ENCODE measurements at places on chromosomes 6 and 20.

DNA sequence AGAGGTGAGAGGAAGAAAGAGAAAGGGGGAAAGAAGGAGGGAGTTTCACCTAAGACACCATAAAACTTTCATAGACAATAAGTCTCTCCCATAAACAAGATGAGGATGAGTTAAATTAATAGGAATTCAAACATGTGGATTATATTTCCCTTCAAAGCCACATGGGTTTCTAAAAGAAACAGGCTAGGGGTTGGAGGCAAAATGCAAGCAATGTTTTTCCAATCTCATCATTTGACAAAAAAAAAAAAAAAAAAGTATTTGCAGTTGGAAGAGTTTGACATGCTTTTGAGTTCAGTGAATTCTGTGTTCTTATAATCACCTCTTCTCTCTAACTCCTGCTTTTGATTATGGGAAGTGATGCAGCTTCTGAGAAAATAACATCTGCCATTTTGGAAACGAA is 286.5 kb upstream of the PRND start:
- no peak for DNase-seq

DNA sequence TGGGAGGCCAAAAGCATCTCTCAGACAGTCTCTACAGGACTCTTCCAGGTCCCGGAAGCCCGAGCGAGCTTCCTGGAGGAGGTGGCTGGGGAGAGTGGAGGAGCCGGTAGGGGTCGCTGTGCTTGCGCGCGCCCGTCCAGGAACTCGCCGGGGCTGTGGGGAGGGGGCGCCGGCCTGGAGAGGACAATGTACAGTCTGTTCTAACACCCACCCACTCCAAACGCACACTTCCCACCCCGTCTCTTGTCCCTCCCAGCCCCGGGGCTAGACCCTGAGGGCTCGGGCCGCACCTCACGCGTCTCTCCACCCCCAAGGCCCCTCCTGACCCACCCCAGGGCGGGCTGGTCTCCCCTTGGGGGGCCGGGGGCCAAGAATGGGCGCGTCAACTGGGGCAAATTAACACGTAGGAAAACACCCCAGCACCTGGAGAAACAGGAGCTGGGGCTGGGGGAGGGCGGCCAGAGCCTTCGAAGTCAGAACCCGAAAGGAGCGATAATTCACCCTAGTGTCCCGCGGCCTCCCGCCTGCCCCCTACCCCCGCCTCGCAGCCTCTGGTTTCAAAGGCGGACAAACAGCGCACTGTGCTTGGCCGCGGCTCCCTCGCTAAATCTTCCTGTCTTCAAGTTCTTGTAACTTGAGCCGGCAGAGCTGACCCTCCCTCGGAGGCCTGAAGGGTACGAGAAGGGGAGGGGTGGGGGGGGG is 103.2 kb upstream of the FOXP4 start:
- DNase-seq, result no peak

GRCh38 chr6:122154155-122154554 is 245.3 kb upstream of the HSF2 start:
- no peak for DNase-seq

DNA sequence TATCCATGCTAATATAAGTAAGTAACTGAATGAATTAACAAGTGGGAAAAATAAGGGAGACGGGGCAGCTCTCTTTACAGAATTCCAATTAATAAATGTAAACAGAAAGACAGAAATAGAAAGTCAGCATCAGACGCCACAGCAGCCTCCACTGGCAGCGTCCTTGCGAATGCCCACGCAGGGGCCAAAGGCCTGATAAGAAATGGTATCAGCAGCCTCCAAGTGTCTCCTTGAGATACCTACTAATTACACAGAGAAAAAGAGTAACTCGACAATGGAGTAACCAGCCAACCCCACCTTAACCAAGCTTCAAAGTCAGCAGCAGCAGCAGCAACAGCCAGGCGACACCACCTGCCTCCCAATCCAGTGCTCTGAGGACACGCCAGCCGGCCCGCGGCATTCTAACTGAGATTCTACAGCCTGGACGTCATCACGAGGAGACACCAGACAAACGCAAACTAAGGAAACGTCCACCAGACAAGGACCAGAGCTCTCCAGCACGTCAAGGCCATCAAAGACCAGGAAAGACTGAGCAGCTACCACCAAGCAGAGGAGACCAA is 78.8 kb downstream of the TAF4 start:
- DNase-seq, result no peak

DNA sequence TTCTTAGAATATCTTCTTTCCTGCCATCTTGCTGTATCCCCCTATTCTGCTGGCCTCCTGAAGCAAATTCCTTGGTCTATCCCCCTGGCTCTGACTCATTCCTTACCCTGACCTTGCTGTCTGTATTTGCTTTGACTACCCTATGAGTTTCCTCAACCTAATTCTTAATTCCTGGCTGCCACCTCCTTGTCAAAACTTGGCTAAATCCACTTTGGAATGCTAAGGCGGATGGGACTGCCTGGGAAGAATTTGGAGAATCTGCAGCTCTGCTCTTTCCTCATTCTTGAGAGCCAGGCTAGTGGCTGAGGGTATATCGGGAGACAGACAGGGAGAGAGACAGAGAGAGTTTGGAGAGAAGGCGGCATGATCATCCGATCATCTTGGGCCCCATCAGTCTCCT is 24.4 kb downstream of the CAP2 start:
- no peak for DNase-seq

DNA sequence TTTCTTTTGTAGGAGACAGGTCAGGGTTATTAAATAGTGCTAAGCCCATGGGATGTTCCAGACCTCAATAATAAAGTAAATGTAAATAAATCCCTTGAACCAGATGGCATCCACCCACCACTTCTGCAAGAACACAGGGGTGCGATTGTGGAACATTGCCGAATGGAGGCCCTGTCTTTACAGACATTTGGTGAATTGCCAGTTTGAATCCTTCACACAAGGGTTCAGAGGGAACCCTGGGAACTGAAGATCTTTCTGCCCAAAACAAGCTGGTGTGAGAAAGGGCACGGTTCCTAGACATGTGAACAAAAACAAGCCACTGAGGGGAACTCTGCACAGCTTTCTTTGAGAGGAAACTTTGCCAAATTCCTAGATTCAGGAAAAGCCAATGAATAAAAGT is 30.2 kb upstream of the RNF8 start:
- DNase-seq, result no peak

DNA sequence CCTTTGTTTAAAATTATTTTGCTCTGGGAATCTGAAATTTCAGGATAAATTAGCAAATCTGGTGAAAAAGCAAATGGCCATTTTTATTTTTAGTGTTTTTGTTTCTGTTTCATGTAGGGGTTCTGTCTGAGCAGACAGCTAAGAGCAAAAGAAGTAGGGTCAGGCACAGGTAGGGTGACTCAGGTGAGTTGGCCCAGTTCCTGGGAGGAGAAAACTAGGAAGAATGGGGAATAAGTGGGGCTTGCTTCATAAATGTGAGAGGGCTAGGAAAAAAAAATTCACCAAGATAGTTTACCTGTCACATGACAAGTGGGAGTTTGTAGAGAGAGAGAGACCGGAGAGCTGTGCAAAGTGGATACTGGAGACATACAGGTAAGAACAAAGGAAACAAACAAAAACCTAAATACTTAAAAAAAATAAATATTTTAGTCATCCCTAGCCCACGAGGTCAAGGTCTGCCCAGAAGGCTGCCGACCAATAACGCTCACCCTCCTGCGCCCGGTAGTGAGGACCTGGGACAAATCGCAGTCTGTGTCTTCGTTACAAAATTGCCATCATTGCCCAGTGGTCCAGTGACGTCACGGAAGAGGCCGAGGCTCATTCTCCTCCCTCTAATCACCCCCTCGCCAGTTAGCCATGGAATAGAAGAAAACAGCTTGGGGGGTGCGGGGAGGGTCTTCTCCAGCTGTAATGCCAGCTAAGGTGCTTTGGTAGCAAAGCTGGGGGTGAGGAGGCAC is 2.3 kb downstream of the THBD start:
- no peak for DNase-seq

DNA sequence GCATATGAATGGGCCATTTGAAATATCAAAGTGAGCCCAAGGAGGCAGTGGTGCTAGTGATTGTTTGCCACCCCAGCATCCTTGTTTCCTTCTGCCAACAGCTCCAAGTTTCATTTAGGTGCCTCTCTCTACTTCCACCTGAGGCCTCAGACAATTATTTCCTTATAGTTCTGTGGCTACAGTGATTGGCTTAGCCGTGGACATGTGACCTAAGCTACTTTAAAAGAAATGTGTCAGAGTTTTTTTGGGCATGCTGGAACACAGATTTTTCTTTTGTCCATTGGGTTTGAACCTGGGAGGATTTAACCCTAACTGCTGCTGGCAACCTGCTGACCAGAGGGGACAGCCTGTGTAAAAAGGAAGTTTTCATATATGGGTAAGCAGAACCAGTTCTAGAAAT is 319.4 kb downstream of the CD109 start:
- no peak for DNase-seq

GRCh38 chr6:35230950-35231349 is 17.2 kb downstream of the SCUBE3 start:
- no peak for DNase-seq

DNA sequence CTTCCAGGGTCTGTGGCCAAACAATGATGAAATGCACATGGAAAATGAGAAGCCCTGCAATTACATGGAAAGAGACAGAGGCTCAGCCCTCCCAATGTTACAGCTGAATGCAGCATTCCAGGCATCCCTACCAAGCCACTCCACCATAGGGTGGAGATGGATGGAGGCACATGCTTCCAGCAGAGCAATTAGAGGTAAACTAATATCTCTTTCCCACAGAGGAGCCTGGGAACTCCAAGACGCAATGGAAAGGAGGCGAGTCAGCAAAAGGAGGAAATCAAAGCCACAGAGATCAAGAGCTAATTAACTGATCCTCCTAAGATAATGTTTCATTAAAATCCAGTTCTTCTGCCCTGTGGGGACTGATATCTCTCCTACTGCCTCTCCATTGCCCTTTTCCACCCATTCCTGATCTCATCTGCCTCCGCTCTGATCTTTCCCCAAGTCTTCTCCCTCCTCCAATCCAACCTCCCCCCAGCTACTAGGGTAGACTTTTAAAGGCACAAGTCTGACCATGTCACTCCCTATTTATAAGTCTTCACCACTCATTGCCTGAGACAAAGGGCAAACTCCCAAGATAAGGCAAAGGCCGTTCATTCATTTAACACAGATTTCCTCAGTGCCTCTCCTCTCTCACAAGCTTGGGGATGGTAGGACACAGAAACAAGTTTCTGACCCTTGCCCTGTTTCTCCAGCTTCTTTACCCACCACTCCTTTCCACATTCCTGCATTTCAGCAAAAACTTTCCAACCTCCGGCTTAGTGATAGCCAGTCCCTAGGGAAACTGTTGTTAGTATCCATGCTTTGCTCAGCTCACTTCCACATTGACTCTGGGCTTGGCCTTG is 14.3 kb upstream of the KCNB1 start:
- no peak for DNase-seq

DNA sequence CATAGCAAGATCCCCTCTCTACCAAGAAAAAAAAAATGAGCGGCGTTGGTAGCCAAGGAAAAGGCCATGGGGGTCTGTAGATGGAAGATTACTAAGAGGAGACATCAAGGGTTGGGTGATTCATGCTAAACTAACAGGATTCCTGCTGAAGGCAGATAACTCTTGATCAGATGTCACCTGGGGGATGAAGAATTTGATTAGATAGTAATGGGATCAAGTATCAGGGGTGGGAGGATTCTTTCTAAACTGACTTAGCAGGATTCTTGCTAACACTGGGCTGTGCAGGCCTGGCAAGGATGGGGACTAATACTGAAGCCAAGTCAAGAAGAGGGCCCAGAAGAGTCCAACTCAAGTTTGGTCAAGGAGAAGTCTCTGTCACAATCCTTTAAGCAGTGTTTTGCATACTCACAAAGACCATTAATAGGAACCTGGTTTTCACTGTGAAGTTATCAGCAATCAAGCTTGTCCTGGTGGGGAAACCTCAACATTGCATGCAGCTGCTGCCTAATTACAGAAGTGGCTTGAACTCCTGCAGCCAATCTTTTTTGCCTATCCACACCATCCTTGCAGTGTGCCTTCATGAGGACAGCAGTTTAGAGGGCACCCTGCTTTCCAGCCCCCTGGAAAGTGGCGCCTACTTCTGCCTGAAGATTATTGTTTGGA is 61.3 kb downstream of the ANKRD6 start:
- DNase-seq, result no peak

DNA sequence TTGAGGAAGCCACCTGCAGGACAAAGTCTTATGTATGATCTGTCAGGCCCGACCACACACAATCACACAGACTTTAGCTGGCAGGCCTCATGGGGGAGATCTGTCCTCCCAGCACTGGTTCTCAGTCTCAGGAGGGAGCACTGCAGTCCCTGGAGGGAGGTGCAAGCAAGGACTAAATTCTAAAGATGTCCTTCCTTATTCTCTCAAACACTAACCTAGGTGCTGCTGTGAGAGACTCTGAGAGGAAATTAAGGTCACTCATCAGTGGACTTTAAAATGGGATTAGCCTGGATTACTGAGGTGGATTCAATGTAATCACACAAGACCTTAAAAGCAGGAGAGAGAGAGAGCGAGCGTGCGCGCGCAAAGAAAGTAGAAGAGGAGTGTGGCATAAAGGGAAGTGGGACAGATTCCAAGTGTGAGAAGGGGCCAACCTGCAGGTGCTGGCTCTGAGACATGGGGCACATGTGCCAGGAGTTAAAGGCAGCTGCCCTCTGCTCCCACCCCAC is 14.3 kb downstream of the GLO1 start:
- DNase-seq, result no peak

DNA sequence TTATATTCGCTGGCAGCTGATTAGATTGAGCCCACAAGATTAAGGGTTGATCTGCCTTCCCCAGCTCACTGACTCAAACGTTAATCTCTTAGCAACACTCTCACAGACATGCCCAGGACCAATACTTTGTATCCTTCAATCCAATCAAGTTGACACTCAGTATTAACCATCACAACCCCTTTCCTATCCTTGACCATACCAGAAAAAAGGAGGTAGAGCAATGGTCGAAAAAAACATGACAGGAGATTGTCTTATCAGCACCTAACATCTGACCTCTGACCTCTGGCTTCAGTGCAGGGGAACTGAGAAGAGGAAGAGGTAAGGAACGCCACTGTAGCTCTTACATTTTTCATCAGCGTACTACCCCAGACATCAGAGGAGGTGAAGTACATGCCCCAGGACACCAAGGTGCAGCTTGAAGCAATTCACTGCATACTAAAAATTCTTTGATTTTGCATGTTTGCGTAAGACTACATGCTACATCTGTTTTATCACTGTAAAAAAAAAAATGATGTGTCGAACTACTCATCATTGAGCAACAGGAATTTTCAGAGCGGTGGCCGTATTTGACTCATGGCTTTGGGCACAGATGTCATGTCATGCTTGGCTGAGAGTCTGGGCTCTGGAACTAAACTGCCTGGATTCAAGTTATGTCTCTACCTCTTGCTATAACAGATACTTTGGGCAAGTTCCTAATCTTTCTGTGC is 188.0 kb upstream of the TAB2 start:
- DNase-seq, result no peak

- DNase-seq, result no peak
These were observed 240.1 kb downstream of the KCNQ5 start for GRCh38 chr6:72861935-72862432.

DNA sequence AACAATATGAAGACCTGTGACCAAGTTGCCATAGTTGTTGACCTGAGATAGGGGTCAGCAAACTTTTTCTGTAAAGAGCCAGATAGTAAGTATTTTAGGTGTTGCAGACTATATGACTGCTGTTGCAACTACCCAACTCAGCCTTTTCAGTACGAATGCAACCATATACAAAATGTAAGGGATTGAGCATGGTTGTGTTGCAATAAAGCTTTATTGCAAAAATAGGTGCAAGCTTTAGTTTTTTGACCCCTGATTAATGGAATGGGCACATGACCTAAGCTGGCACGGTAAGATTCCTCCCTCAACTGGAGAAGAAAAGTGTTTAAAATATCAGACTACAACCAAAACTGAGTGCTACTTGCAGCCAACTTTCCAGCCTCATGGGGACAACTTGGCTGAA is 17.3 kb upstream of the EPM2A start:
- no peak for DNase-seq

GRCh38 chr20:55919319-55919718 is 86.0 kb downstream of the CBLN4 start:
- no peak for DNase-seq
